ENCODE measurements at places on chromosomes 16 and 17.
A peak's percentile ranks its signal among the peaks of the same experiment; 100 is the strongest.

DNA sequence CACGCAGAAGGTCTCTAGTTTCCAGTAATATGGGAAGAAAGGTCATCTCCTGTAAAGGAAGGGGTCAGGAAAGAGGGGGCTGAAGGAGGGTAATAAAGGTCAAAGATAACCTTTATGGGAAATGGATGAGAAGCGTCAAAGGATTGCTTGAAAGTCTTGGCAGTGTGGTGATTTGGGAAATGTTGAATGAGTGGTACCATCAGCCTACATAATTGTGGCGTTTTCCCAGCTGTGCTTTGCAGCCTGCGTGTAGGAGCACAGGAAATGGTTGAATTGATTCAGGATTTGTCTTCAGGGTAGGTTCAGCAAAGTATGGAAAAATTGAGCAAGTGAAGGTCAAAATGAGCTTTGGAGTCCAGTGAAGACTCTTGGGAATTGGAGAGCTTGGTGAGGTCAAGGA lies 115.8 kb upstream of the NOL11 start:
- no peak for DNase-seq

DNA sequence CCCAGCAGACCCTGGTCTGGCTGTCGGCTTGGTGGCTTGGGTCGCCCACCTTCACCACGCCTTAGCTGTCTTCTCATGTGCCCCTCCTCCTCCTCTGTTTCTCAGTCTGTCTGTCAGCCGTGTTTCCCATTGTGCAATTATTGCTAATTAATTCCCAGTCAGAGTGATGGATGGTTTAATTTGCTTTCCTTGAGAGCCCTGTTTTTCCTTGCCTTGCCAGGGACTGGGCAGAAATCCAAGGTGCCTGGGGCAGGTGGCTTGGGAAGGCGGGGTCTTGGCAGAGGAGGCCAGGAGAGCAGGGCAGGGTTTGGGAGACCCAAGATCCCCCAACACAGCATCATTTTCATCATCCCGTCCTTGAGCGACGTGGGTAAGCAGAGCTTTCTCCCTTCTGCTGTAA lies 21.3 kb downstream of the NECAB2 start:
- no peak for DNase-seq

DNA sequence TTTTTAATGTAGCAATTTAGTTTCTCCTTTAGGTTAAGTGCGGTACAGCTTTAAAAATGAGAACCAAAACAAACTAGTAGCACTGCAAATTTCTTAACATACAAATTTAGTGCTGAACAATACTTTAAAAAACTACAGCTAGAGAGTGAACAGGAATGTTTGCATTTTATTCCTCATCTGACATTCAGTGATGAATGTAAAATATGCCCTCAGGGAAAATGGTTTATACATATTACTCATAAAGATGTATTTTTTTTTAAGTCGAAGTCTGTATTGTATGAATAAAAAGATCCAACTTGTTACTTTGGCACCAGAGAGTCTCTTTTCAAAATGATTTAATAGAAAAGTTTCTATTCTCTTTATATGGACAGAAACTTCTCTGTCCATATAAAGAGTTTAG lies 96.8 kb downstream of the BRIP1 start:
- DNase-seq, result no peak

DNA sequence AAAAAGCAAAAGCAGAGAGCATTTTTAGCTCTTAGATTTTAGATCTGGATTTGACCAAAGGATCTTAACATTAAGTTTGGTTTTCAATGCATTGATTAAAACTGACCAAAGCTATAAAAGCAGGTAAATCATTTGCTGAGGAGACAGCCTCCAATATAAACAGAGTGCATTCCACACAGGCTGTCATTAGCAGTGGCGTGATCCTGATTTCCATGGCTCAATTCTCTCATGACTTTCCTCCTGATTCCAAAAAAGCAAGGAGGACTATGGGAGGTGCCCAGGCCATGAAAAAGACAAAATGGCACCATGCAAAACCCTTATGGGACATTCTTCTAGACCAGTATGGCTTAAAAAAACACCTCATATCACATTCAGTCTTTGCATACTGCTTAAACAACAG lies 53.5 kb downstream of the PARN start:
- DNase-seq, result no peak

- no peak for DNase-seq
Measured at GRCh38 chr17:73358668-73359067, 46.9 kb upstream of the CDC42EP4 start.

DNA sequence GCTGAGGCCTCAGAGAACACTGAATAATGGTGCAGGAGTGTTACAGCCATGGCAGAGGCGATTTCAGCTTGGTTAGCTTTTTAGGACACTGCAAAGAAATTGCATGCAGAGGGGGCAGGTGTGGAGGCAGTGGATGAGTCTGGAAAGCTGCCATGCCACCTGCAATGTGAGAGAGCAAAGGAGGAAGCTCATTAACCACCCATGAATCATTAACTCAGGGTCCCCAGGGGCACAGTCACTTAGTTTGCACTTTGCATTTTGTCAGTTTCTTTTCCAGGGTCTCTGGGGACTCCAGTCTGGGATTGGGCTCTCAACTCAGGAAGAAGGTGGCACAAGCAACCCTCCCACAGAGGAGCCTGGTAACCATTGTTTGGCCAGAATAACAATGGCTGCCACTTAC lies 132.9 kb downstream of the USP31 start:
- no peak for DNase-seq

DNA sequence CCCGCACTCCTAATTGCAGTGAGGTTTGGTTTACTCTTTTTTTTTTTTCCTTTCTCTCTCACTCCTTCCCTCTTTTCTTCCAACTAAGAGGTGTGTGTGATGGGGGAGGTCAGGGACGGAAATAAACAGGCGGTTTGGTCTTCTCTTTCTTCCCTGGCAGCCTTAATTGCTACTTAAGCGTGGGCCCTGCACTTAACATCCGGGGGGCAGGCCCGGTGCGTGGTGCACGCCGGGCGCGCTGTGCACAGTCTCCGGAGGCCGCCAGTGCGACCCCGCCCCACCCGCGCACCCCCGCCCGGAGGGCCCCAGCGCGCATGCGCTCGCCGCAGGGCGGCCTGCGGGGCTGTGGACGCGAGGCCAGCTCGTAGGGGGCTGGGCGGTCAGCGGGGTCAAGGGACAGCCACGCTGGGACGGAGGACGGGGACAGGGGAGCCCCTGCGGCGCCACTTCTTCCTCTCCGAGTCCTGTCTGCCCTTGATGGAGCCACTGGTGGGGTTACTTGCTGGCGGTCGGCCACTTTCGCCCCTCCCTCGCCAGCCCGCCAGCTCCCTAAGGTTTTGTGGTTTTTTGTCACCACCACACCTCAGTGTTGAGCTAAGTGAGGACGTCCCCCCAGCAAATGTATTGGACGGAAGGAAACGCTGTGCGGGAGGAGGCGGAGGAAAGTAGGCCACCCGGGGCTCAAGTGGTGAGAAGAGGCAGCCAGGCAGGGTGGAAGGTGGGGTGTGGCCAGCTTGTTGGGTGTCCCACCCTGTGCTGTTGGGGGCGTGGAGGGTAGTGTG lies 120.9 kb downstream of the MRM1 start:
- no peak for DNase-seq

- DNase-seq, result no peak
Measured at GRCh38 chr16:68402748-68403040, 45.6 kb downstream of the SMPD3 start.

- no peak for DNase-seq
Measured at GRCh38 chr17:69492410-69493071, 78.0 kb downstream of the MAP2K6 start.

DNA sequence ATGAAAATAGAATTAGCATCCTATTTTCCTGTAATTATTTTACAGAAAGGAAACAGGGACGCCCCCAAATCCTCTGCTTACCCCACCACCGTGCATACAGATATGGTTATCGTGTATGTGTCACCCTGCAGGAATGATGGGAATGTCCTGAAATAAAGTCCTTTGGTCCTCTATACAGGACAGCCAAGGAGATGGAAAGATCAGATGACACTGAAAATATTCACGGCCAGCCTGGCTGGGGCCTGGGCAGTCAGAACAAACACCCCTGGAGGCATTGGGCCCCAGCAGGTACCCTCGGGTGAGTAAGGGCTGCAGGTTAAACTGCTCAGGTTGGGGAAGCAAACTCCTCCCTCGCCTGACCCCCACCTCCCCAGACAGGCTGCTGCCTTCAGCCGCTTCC lies 368.0 kb downstream of the FOXL1 start:
- no peak for DNase-seq

- DNase-seq, result no peak
Measured at GRCh38 chr16:47734081-47734857, 273.1 kb downstream of the PHKB start.

- no peak for DNase-seq
Measured at GRCh38 chr17:41965694-41966462, 717 bp upstream of the CNP start.

- no peak for DNase-seq
Measured at GRCh38 chr16:61901689-61902088, 134.5 kb downstream of the CDH8 start.

GRCh38 chr16:61829631-61830030 lies 206.6 kb downstream of the CDH8 start:
- no peak for DNase-seq

GRCh38 chr16:30365200-30365599 lies 5.1 kb downstream of the TBC1D10B start:
- DNase-seq, result no peak

DNA sequence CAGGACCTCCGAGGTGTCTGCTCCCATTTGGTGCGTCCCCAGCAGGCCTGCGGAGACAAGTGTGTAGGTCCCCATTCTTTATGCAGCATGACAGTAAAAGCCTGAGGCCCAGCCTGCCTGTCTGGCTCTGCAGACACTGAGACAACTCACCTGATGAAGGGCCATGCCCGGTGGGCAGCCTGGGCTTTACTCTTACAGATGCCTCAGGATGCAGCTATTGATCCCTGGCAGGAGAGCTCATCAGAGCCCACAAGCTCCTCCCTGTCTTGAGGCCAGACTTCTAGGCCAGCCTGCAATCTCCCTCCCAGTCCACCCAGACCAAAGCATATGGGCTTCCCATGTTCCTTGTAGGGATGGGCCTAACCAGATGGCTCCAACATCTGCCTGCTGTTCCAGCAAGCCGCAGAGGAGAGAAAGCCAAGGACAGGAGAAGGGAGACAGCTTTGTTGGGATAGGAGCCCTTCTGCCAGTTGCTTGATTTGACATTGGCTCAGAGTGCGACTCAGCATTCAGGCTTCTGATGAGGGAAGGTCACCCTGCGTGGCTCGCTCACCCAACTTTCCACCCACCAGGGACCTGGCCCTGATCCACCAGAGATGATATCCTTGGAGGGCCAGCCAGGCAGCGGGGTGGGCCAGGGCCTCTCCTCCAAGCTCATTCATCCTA lies 87.5 kb downstream of the SOCS1 start:
- DNase-seq, result no peak

GRCh38 chr16:427250-427649 lies 1.8 kb downstream of the RAB11FIP3 start:
- no peak for DNase-seq

DNA sequence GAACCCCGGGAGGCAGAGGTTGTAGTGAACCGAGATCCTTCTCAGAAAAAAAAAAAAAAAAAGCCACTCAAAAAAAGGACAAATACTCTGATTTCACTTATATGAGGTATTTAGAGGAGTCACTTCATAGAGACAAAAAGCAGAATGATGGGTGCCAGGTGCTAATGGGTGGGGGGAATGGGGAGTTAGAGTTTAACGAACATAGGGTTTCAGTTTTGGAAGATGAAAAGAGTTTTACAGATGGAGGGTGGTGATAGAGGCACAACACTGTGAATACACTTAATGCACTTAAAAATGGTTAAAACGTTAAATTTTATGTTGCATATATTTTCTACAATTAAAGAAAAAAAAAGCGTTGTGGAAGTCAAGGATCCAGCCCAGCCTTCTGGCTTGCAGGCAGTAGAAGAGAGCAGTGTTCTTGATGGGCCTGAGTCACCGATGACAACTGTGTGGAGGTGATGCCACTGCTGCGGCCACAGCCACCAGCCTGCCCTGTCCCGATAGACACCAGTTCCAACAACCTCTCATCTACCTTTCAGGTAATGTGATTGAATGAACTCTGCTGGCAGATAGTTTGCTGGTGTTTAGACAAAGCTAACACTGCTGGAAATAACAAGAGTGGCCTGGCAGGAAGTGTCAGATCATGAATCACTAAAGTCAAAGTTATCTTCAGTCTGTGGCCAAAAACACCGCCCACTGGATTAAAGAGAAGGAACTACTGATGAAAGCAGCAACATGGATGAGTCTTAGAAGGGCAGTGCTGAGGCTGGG lies 49.9 kb upstream of the COX10 start:
- DNase-seq, result no peak

GRCh38 chr16:50611332-50611934 lies 63.2 kb downstream of the NKD1 start:
- peak; percentile 22 for DNase-seq

DNA sequence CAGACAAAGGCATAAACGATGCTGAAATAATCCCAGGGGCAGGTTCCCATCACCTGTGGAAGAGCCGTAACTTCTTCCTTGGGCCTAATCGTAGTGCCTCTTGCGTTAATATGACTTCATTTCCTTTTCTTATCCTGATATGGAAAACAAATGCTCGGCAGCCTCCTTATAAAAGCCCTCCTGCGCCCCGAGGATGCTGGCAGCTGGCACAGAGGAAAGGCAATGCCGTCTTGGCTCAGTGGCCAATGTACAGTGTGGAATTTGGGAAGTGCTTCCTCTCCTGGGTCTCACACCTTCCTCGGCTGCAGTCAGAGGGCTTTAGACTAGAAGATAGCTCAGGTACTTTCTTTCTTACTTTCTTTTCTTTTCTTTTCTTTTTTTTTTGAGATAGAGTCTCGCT lies 3.4 kb downstream of the SCN4A start:
- DNase-seq, result no peak

DNA sequence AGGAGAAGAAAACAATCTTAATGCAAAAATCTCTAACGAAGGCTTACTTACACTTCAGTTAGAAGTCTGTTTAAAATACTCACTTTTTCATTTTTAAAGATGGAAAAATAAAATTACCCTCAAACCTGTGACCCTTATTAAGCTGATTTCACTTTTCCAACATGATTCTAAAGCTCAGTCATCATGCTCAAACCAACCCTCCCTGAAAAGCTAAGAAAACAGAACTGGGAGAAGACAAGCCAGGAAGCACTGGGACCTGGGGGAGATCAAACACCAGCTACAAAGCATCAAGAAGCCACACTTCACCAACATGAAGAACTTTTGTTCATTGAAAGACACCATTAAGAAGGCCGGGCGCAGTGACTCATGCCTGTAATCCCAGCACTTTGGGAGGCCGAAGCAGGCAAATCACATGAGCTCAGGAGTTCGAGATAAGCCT lies 88.8 kb downstream of the LITAF start:
- DNase-seq, result no peak

DNA sequence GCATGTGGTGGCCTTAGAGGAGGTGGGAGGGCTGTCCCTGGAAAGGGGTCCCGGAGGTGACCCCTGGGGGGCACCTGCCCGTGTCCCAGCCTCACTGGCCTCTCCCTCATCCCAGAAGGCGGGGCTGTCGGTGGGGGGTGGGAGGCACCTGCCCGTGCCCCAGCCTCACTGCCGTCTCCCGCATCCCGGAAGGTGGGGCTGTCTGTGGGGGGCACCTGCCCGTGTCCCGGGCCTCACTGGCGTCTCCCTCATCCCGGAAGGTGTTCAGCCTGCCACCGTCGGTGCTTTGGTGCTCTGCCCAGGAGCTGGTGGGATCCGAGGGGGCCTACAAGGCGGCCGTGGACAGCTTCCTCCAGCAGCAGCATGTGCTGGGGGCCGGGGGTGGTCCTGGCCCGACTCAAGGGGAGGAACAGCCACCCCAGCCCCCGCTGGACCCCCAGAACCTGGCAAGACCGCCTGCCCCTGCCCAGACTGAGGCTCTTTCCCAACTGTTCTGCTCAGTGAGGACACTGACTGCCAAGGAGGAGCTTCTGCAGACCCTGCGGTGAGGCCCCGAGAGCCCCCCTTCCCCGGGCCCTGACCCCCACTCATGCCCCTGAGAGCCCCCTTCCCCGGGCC lies 6.2 kb downstream of the CTU2 start:
- DNase-seq, result no peak

- DNase-seq, result no peak
Measured at GRCh38 chr17:21036361-21036881, 6.4 kb downstream of the USP22 start.

Measured in glomerular endothelial cell (primary cell).